ENCODE measurements at places on chromosomes 16 and 17.

DNA sequence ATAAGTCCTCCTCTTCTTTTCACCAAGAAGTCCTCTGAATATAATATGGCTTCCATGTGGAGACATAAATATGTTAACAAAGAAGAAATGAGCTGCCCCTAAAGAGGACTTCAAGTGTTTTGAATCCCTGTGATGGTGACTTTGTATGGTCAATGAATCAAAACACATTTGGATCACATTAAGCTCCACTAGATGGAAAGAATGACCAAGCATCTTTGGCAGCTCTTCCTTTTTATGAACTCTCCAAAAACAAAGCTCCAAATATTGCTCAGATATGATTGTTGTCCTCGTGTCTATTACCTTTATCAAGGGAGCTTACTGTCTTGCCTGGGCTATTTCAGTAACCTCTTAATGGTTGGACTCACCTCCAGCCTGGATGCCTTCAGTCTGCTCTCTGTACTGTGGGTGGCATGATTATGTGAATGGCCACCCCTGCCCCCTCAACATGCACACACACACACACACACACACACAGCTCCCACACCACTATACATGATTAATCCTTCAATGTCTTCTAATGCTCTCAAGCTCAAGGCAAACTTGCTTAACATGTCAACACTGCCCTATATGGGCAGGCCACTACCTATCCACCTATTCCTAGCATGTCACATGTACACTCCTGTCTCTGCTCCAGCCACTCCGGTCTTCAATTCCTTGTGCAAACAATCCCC lies 346.6 kb upstream of the SALL1 start:
- DNase-seq: no peak

GRCh38 chr16:29675811-29676643 lies 3.0 kb upstream of the QPRT start:
- peak; percentile 49 for DNase-seq

DNA sequence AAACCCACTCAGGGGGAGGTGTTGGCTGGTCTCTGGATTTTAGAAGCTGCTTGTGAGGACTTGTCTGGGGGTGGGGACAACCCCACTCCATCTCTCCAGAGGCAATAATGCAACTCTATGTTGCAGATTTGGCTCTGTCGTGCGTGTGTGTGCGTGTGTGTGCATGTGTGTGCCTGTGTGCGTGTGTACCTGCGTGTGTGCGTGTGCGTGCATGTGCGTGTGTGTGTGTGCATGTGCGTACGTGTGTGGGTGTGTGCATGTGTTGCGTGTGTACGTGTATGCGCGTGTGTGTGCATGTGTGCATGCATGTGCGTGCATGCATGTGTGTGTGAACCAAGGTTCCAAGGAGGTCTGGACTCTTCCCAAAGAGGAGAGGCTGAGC lies 120.4 kb upstream of the LHX1 start:
- no peak for DNase-seq

GRCh38 chr16:54080524-54081008 lies 206.0 kb downstream of the IRX3 start:
- no peak for DNase-seq

DNA sequence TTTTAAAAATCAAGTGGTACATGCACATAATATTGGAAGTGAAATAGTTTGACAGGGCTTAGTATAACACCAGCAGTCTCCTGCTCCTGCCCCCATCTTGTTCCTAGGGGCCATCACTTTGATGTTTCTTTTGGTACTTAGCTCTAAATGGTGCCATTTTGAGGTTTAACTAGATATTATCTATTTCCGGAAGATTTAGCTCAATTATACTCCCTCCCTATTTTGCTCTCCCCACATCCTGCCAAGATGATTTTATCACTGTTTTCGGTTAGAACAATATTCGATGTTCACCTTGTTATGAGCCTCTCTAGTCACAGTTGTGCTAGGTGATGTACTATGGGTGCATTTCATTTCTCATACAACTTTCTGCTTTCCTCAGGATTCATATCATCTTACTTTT lies 20.0 kb upstream of the SLC35G3 start:
- DNase-seq: no peak

DNA sequence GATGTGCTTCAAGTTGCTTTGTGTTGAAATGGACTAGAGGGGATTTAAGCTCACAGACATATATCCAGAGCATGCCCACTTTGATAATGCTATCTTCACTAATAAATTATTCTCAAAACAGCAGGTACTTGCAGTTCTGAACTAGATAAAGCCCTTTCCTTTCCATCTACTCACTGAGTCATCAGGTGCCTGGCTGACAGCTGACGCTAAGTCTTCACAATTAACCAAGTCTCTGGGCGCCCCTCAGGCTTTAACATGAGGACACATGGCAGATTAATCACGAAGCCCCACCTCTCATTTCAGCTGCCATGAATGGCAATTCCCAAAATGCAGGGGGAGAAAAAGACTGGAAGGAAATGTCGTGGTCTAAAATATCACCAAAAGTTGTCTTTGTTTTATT lies 29.5 kb upstream of the CRISPLD2 start:
- DNase-seq: no peak

- DNase-seq: no peak
Measured at GRCh38 chr16:73122604-73123391, 74.9 kb upstream of the ZFHX3 start.

- no peak for DNase-seq
Measured at GRCh38 chr16:1534021-1535020, 855 bp downstream of the TMEM204 start.

DNA sequence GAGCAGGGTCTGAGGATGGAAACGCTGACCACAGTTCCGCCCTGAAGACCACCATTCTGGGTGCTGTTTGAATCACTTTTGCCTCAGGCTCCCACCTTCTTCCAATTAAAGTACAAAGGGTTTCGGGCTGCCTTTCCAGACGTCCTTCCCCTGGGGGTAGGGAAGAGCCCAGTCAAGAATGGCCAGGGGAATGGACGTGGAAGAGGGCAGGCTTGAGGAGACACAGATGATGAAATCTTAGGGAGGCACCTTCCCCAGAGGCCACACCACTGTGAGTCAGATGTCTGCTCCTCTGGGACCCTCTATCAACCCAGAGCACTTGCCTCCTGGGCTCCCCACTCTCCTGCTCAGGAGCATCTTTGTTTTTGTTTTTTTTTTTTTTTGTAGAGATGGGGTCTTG lies 27.5 kb upstream of the MTSS2 start:
- DNase-seq: no peak

- no peak for DNase-seq
Measured at GRCh38 chr16:9602189-9602588, 510.7 kb downstream of the HAPSTR1 start.

- no peak for DNase-seq
Measured at GRCh38 chr16:8109510-8110369, 480.6 kb downstream of the TMEM114 start.

GRCh38 chr17:7280519-7281073 lies 922 bp upstream of the SLC2A4 start:
- DNase-seq: peak; percentile 81

- DNase-seq: no peak
Measured at GRCh38 chr16:12494661-12495060, 309.0 kb downstream of the CPPED1 start.

GRCh38 chr17:7403043-7403726 lies 712 bp downstream of the TMEM256 start:
- DNase-seq: no peak

DNA sequence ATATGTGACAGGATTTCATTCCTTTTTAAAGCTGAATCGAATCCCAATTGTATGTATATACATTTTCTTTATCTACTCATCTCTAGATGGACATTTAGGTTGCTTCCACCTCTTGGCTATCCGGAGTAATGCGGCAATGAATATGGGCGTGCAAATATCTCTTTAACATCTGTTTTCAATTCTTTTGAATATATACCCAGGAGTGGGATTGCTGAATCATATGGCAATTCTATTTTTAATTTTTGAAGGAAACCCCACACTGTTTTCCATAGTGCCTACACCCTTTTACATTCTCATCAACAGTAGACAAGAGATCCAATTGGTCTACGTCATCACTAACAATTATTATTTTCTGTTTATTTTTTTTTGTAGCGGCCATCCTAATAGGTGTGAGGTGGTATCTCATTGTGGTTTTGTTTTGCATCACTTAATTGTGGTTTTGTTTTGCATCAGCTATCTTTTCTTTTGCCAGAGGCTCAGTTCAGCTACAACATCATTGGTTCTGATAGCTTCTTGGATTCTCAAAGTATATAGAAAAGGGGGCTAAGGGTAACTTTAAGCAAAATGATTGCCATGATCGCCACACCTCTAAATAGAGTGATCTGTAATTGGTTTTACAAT lies 25.6 kb upstream of the MAP2K6 start:
- no peak for DNase-seq

GRCh38 chr16:75361936-75362335 lies 71.4 kb downstream of the CFDP1 start:
- DNase-seq: no peak

DNA sequence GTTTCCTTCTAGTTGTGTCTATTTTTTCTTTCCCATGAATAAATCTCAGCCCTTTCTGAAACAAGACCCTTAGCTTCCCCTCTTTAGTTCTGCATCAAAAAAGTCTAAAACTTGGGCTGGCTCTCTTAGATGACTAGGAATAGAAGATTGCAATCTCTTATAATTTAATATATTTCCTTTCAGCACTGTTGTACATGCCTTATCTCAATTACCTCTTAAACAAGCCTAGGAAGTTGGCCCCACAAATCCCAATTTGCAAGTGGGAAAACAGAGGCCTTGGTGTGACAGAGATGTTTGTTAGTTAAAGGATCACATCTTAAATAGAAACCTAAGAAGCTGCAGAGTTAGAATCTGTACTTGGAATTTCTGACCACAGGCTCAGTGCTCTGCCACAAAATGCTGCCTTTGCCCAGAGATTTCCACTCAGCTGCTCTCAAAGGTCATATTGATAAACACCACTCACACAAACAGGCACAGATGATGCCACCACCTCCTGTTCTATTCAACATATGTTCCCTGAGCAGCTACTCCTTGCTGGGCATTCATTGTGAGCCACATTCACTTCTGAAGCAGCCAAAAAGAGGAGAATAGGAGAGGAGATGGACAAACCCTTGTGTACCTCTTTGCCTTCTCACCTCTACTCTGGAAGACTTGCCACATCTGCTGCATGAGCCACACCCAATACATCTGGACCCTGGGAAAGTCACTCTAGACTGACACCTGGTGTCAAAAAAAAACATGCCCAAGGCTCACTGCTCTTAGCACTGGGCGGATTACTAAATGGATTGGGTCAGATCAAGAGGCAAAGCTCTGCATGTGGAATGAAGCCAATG lies 5.5 kb downstream of the CCDC182 start:
- no peak for DNase-seq

DNA sequence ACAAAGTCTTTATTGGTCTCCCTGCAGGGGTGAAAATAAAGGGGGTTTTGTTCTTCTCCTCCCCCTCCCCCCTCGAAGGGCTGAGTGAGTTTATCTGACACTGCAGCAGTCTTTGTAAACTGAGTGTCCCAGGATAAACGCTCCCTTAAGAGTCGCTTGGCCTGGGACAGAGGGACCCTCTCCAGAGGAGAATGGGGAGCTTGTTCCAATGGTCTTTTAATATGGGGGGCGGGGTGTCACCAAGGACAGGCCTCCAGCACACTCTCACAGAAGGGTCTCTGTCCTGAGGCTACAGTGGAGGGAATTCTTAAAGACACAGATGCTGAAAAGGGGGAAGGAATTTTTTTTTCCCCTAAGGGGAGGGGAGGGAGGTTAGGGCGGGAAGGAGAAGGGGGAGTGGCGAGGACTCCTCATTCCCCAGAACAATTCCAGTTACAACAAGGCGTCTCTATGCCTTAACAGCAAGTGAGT lies 455.5 kb downstream of the SOX9 start:
- no peak for DNase-seq

GRCh38 chr17:63222655-63223054 lies 223.5 kb downstream of the CYB561 start:
- DNase-seq: no peak

DNA sequence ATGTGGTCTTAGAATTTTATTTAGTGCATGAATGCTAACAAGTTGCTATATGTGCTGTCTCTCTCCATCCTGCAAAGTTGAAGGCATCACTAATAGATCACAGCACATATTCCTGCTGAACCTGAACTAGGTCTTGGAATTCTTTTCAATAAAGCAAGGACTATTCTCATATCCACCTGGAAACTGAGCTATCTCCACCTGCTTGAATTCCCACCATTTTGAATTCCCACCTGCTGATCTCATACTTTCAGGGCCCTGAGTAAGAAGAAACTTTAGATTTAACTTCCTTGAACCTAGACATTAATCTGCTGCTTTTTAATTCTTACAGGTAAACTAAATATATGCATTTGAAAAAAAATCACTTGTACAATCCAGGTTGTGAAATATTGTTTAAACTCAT lies 445.3 kb upstream of the CCL2 start:
- no peak for DNase-seq

- DNase-seq: no peak
Measured at GRCh38 chr16:55136356-55137150, 187.4 kb upstream of the IRX6 start.

DNA sequence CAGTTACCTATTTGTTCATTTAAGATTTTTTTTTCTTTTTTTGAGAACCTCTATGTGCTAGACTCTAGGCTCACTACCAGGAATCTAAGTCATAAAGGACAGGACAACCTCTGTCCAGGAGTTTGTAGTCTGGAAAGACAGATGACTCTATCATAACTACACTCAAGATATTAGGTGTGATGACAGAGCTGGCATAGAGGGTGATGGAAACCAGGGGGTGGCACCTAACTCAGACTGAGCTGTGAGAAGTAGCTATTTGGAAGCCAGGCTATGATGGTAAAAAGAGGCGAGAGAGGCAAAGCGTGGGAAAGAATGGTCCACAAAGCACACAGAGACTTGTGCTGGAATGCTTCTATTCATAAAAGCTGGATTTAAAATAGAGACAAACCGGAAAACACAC lies 372.3 kb downstream of the SEC14L1 start:
- no peak for DNase-seq

- DNase-seq: no peak
Measured at GRCh38 chr17:48869821-48870318, 22.7 kb upstream of the ATP5MC1 start.

DNA sequence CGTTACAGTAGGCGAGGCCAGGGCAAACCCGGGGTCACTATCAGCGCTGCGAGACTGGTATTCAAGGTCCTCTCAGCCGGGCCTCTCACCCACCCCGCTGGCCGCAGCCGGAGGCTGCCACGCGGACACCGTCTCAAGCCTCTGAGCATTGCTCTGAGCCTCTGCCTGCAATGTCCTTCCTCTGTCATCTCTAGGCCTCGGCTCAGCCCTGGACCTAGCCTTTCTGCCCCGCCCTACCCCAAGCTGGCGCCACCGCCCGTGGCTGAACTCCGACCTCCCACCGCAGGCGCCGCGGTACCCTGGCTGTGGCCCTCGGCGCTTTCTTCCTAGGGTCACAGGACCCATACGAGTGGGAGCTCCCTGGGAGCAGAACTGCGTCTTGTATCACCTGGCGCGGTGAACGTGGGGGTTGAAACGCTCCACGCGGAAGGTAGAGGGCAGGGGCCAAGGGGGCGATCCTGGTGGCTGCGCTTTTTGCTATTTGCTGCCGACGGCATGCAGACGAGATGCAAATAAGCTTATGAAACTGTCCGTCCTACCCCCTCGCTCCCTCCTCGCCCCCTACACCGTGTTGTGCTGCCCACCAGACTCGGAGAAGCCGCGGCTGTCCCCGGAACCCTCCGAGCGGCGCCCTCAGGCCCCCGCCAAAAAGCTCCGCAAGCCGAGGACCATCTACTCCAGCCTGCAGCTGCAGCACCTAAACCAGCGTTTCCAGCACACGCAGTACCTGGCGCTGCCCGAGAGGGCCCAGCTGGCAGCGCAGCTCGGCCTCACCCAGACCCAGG lies 3.7 kb downstream of the DLX4 start:
- no peak for DNase-seq

- peak; percentile 15 for DNase-seq
Measured at GRCh38 chr16:71895679-71896365, 491 bp downstream of the IST1 start.

All from SW 1271 (cell line).